ENCODE measurements at places on chromosomes 1 and 21.

DNA sequence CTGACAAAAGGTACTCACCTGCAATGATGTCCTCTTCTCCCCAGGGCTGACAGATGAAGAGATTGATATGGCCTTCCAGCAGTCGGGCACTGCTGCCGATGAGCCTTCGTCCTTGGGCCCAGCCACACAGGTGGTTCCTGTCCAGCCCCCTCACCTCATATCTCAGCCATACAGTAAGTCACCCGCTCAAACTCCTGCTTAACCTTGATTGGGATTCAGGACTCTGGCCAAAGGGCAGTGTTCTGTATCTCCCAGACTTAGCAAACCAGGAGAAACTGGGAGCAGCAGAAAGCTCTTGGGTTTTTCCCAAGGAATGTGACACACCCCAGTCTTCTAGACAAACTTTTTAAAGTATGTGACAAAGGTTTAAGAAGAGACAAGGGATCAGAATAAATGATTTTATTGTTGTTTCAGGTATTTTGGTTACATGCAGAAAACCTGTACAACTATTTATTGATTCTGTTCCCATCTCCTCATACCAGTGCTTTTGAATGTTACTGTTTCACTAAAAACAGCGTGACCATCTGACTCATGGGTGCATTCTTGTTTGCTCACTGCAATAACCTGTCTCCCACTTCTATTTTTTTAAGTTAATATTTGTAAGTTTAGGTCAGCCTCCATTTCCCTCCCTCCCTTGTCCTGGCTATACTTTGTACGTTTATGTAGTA, 124.6 kb downstream of the PEX14 start:
- no peak for DNase-seq

GRCh38 chr21:18354947-18355346, 48.6 kb downstream of the TMPRSS15 start:
- DNase-seq: no peak

- DNase-seq: no peak
Observed at GRCh38 chr21:33234635-33235520, 5.1 kb downstream of the IFNAR2 start.

DNA sequence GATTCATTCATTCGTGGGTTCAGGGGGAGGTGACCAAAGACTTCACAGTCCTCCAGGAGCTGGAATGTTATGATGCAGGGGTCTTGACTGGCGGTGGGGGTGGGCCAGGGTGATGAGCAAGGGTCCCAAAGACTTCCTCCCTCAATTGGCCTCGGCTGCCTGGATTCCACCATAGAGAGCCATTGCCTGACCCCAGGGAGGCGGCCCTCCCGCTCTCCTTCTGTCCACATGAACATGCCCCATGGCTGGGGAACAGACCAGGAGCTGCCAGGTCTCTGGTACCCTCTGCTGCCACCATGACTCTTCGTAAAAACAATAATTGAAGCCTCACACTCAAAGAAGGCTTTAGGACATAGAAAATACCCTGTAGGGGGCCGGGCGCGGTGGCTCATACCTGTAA, 102.5 kb upstream of the CASZ1 start:
- no peak for DNase-seq

DNA sequence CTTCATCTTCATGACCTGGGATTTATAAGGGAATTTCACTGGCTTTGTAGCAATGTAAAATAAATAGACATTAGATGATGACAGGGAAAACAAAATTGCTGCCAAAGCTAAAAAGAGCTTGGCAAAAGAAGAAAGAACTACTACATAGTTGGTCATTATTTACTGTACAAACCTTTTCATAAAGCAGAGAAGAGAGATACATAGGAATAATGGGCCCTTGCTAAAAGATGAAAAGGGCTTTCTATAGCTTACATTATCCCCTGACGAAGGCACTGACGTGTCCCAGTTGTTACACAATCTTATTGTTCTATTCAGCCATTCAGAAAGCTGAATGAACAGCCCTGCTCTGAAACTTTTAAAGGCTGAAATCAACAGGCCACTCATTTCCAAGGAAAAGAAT, 57.1 kb downstream of the ZC3H11B start:
- peak; percentile 58 for DNase-seq

DNA sequence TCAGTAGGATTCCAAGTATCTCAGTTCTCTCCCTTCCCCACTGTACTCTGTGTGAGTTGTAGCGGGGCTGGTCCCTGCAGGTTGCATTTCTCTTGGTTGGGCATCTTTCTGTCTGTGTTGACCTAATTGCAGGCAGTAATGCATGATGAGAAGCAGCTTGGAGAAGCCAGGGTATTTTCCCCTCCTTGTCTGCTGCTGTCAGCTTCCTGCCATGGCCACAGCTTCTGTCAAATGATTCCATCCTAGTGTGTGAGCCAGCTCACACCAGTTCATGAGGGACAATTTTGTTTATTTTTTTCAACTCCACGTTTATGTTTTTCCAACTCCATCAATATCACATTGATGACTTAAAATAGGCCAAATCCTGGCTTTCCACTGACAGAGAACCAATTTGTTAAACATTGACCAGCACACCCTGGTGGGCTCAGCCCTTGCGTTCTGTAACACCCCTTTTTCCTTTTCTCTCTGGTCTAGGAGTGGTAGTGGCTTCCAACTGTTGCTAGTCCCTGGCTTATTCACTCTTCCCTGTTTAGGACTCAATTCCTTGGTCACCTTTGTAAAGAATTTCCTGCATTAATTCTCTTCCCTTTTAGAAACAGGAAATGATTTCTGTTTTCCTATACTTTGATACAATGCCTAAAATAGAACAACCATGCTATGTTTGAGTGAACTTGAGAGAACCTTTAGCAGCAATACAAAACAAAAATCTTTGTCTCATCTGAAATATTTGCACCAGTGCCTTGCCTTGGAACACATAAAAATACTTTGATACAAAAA, 44.9 kb upstream of the APOBEC4 start:
- no peak for DNase-seq

DNA sequence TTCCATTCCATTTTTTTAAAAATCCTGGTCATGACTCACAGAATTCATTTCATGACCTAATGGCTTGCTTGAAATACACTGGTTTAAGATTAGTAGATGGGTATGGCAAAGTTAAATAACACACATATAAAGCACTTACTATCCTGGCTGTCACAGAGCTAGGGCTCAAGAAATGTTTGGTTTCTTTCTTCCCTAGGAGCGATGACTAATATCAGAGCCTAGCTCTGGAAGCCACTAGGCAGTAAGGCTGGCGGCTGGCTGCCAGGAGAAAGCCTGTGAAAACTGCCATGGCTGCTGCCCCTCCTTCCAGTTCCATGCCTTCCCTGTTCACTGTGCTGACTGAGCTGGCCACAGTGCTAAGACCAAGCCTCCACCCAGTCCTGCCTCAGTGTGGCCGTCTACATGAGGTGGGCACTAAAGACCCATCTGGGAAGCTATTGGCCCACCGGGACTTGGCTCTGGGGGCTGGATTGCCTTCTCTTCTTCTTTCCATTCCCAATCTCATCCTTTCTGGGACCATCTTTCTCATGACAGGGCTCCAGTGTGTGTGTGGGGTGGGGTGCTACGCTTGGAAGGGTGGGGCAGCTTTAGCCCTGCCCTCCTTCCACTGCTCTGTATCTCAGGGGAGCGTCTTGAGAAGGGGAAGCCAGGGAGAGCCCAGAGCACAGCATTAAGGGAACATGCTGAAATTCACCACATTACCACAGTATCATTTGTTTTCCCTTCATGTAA, 10.8 kb upstream of the ASCL5 start:
- peak; percentile 51 for DNase-seq

DNA sequence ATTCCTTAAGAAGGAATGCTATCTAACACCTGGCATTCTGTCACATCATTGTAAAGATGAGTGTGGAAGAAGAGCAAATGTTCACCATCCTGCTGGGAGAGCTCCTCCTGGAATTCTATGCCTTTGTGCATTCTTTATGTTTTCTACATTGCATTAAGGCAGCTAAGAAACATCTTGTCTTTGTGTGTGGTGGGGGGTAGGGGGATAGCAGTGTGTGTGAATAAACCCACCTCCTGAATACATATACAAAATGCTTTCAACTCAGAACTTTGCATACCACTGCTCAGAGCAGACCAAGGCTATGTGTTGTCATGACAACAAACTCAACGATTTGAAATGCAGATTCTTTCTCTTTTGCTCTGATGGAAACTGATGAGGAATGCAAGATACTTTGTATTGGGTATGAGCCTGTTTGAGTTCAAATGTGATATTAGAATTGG, 193.6 kb upstream of the KAZN start:
- no peak for DNase-seq

DNA sequence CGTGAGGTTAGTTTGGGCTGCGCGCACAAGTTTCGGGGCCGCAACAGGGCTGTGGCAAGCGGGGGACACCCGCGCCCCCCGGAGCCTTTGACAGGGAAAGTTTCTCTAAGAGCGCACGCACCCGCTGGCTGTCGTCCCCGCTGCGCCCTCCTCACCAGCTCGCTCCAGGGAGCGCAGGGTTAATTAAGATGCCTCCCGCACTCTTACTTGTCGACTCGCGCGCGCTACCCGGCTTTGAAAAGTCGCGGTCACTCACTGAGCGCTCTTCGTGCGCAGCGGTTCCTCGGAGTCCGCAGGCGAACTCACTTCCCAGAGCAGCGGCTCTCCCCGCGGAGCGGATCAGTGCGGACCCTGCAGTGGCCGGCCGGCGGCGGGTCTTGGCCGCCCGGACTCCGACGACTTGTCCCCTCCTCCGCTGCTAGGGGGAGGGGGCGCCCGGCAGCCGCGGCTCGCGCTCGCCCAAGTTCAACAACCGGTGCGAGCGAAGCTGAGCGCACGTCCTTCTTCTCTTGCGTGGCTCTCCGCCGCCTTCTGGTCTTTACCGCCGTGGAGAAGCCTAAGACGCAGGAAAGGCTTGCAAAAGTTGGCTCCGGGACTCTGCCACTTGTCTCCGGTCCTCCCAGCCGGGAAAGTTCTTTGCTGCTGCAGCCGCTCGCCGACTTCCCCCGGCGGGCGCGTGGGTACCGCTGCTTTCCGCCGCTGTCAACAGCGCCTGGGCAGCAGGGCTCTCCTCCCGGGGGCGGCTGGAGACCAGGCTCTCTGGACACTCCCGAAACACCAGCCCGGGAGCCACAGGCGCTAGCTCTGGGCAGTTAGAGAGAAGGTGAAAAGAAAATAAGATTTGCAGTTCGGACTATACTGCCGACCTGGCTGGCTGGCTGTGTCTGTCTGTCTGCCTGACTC, 506 bp downstream of the JUN start:
- peak; percentile 71 for DNase-seq

GRCh38 chr21:45974073-45975019, 7.2 kb upstream of the COL6A1 start:
- peak; percentile 77 for DNase-seq

GRCh38 chr1:41155105-41155504, 87.0 kb downstream of the SCMH1 start:
- DNase-seq: no peak

DNA sequence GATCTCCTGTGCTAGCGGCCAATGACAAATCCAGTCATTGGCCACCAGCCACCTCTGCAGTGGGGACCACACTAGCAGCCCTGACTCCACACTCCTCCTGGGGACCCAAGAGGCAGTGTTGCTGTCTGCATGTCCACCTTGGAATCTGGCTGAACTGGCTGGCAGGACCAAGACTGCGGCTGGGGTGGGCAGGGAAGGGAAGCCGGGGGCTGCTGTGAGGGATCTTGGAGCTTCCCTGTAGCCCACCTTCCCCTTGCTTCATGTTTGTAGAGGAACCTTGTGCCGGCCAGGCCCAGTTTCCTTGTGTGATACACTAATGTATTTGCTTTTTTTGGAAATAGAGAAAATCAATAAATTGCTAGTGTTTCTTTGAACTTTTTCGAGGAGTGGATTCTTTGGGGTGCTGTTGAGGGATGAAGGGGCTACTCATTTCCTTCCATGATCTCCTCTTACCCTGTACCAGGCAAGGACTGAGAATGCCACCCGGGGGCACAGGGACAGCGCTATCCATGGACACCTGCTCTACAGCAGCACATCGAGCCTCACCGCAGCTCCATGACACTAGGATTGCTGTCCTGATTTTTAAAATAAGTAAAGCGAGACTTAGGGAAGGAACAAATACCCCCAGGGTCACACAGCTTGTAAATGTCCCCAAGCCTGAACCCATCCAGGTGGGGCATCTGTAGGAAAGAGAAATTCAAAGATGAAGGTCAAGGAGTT, 44.7 kb downstream of the TNNT2 start:
- DNase-seq: no peak

DNA sequence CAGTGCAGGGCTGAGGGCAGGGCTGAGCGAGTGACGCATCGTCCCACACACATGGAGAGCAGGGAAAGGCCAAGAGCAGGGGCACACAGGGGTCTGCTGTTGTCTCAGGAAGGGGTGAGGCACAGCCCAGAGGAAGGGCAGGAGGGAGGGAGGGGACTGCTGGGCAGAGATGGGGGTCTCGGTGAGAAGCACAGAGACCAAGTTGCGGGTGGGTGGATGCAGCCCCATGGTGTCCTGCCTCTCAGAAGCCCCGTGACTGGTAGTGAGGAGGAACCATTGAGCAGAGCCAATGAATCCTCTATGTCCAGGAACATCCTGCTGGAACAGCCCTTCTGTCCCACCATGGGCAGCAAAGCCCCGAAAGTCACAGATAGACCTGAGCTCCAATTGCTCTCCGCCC, 17.8 kb downstream of the C1orf198 start:
- no peak for DNase-seq

DNA sequence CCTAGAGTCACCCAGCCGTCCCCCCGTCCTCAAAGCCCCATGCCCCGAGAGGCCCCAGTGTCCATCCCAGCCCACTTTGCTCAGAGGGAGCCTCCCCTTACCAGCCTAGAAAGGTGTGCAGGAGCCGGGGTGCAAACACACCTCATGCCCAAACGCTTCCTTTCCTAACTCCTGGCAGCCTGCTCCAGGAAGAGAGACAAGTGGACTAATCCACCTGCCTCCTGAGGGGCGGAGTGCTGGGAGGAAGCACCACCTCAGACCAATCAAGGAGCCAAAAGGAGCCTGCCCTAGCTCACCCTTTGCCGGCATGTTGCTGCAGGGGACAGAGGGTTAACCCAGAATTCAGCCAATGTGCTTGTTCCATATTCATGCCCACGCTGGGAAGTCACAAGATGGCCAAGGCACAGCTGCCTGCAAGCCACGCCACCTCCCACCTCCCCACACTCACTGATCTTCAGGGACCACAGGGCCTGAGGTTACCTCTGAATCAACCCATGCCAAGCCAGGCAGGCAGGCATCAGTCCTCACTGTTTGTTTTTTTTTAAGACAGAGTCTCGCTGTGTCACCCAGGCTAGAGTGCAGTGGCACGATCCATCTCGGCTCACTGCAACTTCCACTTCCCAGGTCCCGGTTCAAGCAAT, 27.8 kb downstream of the PLEKHA6 start:
- no peak for DNase-seq

- peak; percentile 83 for DNase-seq
Observed at GRCh38 chr1:210328746-210329503, at the start of gene HHAT. Gene HHAT (plus strand): TSS chr1:210328902. CDS start chr1:210348976, 20,074 bp downstream.

DNA sequence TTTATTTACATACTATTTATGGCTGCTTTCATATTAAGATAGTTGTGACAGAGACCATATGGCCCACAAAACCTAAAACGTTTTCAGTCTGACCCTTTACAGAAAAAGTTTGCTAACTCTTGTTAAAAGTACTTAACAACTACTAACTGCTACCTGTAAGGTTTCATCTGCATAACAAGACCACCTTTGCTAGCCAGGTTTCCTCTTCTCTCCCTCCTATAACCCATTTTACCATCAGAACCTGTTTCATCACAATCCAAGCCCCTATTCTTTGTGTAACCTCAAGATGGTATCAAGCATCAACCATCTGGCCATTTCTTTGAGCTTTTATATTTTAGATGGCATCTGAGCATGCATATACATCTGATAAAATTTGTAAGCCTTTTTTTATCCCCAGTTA, 305.4 kb downstream of the HHIPL2 start:
- DNase-seq: no peak
